ENCODE measurements at places on chromosomes 3 and 15.
A peak's percentile ranks its signal among the peaks of the same experiment; 100 is the strongest.

GRCh38 chr3:189458528-189458927, 172.7 kb upstream of the TP63 start:
- no peak for DNase-seq

DNA sequence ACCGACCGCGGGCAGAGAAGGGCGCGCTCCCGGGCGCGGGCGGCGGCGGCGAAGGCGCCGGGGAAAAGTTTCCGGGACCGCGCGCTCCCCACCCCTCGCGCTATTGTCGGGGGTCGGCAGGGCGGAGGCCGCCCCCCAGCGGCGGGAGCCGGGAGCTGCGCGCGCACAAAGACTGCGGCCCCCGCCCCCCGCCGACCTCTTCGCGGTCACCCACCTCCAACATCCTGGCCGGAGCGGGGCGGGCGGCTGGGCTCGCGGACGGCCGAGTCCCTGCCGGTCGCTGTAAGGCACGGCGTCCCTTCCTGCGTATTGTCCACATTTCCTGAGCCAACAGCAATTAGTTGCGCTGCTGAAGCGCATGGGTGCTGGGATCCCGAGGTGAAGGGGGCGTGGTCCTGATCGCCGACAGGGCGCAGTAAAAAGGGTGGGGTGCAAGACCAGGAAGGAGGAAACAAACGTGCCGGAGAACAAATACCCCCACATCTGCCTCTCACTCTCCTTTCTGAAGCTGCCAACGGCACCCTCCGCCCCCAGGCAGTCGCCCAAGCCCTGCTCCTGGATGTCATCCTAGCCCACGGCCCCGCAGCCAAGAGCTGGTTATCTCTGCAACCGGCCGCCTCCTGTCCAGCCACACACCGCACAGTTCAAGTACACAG, at the start of gene TMEM44:
Gene TMEM44 (minus strand): TSS at position 71 of the 656 bp plus-strand sequence. CDS start 204 bp downstream, outside the sequence.
- DNase-seq: peak; percentile 27

DNA sequence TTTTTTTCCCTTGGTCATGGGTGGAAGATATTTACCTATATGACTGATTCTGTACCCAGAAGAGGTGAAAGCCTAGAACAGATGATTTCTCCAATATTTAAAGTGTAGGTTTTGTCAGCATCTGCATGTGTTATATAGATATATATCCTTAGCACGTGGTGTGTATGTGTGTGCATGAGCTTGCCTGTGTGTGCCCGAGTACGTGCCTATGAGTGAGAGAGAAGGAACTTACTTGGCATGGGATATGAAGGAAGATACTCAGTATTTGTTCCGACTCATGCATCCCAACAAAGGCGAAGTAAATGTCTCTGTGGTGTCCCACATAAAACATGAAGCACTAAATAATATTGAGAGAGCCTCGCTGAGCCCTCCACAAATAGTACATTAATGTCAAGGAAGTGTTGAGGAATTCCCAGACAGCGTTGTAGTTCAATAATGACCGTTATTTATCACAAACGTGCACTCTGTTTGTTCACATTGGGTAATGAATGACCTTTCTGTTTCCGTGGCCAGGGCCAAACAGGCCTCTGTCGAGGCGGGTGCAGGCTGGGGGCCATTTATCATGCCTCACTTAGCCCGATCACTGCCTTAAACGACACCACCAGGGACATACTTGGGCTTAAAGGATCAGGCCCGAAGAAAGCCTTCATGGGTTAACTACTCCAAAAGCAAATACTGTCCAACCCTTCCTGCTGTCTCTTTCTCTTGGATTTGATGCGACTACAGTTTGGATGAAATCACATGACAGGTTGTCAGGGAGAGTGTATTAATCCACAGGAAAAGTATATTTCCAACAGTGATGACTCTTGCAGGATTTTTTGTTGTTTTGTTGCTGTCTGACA, 267.7 kb downstream of the PTPRG start:
- no peak for DNase-seq

DNA sequence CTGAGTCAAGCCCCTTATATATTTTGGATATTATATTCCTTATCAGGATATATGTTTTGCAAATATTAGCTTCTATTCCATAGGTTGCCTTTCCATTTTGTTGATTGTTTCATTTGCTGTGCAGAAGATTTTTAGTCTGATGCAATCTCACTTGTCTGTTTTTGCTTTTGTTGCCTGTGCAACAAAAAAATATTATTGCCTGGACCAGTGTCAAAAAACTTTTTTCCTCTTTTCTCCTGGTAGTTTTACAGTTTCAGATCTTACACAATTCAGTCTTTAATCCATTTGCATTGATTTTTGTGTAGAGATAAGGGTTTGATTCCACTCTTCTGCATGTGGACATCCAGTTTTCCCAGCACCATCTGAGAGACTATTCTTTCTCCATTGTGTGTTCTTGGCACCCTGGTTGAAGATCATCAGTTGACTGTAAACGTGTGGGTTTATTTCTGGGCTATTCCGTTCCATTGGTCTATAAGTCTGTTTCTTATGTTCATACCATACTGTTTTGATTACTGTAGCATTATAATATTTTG, 228.9 kb upstream of the NR2E3 start:
- no peak for DNase-seq

GRCh38 chr3:31361371-31362273, 171.1 kb upstream of the STT3B start:
- no peak for DNase-seq

- no peak for DNase-seq
Measured at GRCh38 chr15:75063338-75063737, 39.9 kb downstream of the PPCDC start.

- no peak for DNase-seq
Measured at GRCh38 chr3:40008796-40009195, 199.4 kb downstream of the MYRIP start.

GRCh38 chr3:38473229-38473628, 19.5 kb downstream of the ACVR2B start:
- no peak for DNase-seq

- no peak for DNase-seq
Measured at GRCh38 chr3:161208931-161209330, 12.2 kb upstream of the NMD3 start.

DNA sequence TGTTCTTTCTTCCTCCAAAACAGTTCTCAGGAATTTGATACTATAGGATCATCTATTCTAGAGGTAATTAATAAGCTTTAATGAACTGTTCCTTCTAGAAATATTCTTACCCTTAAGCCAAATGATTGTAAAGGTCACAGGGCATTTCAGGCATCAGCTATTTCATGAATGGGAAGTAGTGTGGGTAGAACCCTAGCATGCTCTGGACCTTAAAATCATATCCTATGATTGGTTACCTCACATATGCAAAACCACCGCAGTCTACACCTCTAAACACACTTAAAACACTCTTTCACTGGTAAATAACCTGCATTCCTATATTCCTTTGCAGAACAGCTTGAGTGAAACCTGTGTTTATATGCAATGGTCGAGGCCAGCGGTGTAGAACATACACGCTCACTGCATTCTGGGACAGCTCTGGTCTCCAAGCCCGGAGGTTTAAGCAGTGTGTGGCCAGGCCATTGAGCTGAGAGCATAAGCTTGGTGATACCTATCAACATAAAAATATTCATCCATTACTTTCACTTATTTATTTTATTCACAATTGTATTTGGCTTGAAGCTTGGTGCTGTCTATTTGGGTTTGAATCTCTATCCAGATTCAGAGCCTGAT, 87.7 kb upstream of the RASGRP1 start:
- no peak for DNase-seq
